ENCODE measurements at places on chromosomes 7 and 10. TPM values are rescaled to one million over a fixed set of nuclear protein-coding genes. Genes with fewer than 3 reads are reported as not detected.

Gene CYP51A1
- total RNA-seq = 255 TPM

Gene TLL2
- 0.34 TPM for total RNA-seq

Gene ITIH2
- total RNA-seq = not detected

Gene GIGYF1
- 29.0 TPM for total RNA-seq

Gene EFCAB10
- not detected for total RNA-seq

Gene PPP1R17
- not detected for total RNA-seq

Gene IFIT1B
- total RNA-seq = not detected

Gene MNX1
- 15.9 TPM for total RNA-seq

Gene INMT
- total RNA-seq = 6.4 TPM

Gene NHLRC2
- 33.0 TPM for total RNA-seq

Gene GPC2
- total RNA-seq = 5.7 TPM

Gene ZFAND4
- total RNA-seq = 19.0 TPM

Gene EBLN1
- not detected for total RNA-seq

Gene PDLIM1
- 342 TPM for total RNA-seq

DNA sequence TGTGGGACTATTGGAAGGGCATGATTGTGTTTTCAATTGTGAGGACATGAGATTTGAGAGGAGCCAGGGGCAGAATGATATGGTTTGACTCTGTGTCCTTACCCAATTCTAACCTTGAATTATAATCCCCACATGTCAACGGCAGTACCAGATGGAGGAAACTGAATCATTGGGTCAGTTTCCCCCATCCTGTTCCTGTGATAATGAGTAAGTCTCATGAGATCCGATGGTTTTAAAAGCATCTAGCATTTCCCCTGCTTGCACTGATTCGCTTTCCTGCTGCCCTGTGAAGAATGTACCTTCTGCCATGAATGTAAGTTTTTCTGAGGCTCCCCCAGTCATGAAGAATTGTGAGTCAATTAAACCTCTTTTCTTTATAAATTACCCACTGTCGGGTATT, 1367.1 kb downstream of the XPNPEP1 start:
- no peak for DNase-seq

DNA sequence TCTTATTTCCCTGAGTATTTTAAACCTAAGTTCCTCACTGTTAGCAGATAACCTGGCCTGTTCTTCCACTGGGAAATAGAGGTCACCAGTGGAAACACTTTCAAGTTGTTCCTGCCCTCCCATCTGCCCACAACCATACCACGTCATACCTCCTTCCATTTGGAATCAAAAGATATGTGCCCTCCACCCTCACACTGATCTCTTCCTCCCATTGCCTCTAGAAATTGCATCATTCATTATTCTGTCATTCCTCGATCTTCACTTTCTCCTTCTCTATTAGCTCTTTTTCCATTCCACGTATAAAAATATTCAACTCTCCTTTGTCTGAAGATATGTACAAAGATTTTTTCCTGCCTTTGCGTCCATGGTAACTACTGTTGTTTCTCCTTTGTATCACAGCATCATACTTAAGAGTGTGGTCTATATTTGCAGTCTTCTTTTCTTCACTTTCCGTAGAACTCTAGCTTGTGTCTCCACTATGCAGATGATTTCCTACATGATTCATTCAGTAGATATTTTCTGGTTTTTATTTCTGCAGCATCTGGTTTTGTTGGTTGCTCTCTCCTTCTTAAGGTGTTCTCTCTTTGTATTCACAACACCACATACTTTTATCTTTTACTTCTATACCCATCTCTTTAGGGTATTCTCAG, 312.3 kb downstream of the REEP3 start:
- DNase-seq = no peak

GRCh38 chr7:138784692-138785091, 13.1 kb upstream of the TMEM213 start:
- DNase-seq = no peak

DNA sequence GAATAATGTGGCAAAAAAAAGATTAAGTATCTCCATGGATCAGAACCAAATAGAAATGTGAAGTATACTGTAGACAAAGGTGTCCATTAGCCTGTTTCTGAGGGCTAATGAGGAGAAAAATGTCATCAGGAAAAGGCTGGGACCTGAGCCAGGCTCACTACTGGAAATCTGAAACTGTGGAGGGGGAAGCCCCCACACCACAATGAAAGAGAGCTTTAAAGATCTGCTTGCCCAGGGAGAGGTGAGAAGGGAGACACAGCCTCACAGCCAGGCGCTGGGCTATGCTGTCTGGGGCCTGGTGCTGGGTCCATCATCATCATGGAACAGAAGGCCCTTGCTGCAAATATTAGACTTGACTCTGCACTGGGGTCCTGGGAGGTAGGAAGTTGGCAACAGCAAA, 90.4 kb downstream of the OSBPL3 start:
- no peak for DNase-seq

- no peak for DNase-seq
Observed at GRCh38 chr10:122516734-122517133, 43.8 kb upstream of the DMBT1 start.

DNA sequence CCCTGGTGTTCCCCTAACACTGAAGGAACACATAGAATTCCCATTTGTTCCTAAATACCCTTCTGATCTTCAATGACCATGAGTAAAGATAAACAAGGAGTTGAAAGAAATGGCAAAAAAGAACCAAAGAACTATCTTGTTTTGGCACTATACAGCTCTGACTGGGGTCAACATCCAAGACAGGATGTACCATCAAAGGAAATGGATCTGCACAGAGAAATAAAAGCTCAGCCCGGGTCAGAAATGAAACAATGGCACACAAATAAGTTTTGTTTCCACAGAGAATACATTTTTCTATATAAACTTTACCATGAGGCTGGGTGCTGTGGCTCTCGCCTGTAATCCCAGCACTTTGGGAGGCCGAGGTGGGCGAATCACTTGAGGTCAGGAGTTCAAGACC, 18.0 kb upstream of the USP54 start:
- DNase-seq = no peak

DNA sequence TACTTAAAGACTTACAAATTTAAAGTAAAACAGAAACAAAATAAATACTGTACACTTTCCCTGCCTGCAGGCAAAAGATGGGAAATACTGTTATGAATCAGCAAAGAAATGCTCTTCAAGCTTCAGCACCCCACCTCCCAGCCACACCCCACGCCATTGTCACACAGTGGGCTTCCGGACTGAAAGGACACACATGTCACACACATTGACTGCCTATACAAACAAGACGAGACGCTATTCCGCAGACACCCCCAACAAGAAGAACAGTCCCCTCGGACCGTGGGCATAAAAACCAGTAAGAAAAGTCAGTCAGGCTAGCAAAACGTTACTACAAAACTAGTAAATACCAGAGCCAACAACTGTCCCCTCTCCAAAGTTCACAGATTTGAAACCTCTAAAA, 22.2 kb upstream of the PARP12 start:
- DNase-seq = no peak

- no peak for DNase-seq
Observed at GRCh38 chr7:40393660-40394059, 258.9 kb downstream of the SUGCT start.

DNA sequence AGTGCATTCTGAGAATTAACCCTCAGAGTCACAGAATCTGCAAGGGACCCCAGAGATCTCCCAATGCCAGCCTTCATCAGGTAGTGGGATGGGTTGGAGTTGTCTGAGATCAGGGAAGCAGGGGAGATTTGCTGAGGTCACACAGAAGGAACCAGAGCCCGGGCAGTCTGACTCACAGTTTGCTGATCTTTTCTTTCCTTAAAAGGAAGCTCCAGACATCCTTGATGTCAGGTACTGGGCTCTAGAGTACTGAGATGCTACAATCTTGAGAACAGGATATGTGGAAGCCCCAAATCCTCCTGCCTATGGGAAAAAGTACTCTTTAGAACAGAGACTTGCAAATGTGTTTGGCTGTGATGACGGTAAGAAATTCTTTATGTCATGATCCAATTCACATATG, 706 bp downstream of the TBATA start:
- DNase-seq = no peak

DNA sequence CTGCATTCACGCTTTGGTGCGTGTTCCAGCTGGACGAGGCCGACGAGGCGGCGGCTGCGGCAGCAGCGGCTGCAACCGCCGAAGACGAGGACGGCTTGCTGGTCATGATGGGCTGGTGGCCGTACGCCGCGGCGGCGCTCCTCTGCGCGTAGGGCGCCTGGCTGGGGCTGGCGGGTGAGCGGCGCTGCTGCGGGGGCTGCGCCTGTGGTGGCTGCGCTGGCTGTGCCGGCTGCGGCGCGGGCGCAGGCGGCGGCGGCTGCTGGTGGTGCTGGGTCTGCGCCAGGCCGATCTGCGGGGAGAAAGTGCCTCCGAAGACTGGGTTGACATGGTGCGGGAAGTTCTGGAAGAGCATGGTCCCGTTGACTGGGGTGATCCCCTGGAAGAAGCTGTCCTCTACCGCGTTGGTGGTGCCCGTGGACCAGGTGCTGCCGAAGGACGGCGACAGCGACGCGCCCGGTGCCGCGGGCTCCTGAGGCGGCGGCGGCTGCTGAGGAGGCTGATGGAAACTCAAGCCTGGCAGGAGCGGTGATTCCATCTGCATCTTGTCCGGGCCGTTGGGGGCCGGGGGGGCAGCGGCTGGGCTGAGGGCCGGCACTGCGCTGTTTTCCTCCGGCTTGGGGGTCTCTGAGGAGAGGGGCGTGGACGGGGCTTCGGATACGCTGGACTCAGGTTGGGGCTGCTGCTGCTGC, 51.1 kb downstream of the CPEB3 start:
- peak; percentile 67 for DNase-seq

DNA sequence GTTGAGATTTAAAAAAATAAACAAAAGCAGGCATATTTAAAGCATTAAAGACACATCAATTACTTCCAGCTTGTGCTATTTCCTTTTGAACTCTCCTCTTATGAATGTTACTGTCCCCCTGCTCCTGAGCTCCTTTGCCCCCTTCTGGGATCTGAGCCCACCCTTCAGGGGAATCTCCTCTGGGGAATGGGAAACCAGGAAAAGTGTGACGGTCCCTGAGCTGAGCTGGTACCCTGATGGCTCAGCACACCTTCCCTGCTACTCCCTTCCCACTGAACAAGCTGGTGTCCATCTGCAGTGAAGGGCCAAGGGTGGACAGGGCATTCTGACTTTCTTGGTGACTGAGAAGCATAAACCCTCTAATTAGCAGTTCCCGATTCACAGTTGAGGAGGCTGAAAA, 356.3 kb downstream of the PTEN start:
- no peak for DNase-seq

GRCh38 chr10:59362959-59363381, 621 bp upstream of the FAM13C start:
- peak; percentile 63 for DNase-seq

DNA sequence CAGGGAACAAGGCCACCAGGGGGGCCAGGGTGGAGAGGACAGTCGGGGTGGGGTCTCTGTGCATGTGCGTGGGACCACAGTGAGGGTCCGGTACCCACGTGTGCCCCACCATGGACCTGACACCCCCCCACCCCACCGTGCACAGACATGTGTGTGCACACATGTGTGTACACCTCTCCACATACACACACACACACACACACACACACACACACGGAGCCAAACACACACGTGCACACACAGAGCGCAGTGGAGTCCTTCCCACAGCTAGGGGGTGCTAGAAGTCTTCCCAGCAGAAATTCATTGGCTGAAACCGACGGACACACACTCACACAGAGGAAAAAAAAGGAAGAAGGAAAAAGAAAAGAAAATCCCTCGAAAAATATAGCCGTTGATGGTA, 42.8 kb upstream of the GNA12 start:
- peak; percentile 60 for DNase-seq

DNA sequence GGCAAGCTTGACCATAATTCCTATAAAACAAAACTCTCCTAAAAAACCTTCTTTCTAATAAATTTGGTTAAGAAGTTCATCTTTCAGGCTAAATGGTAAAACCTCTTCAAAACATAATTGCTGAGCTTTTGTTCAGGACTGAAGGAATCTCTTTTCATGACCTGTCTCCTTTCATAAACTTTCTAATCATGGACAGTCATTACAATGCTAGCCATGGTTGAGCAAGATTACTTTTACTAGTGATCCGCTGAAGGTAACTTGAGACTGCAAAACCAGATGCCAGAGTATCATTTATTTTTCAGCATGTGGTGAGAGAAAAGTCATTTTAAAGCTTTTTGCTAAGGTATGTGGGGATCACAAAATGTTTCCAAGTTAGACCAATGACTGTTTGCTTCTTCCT, 186.4 kb upstream of the RHOBTB1 start:
- no peak for DNase-seq

- DNase-seq = no peak
Observed at GRCh38 chr10:28685717-28686116, 8.4 kb downstream of the BAMBI start.

- DNase-seq = no peak
Observed at GRCh38 chr10:15348579-15348978, 22.5 kb downstream of the FAM171A1 start.

- no peak for DNase-seq
Observed at GRCh38 chr7:143185551-143185950, 2.3 kb downstream of the TAS2R39 start.

- no peak for DNase-seq
Observed at GRCh38 chr10:248307-248706, 113.1 kb downstream of the ZMYND11 start.

- peak; percentile 36 for DNase-seq
Observed at GRCh38 chr7:46603780-46604179, 682.7 kb upstream of the IGFBP3 start.

DNA sequence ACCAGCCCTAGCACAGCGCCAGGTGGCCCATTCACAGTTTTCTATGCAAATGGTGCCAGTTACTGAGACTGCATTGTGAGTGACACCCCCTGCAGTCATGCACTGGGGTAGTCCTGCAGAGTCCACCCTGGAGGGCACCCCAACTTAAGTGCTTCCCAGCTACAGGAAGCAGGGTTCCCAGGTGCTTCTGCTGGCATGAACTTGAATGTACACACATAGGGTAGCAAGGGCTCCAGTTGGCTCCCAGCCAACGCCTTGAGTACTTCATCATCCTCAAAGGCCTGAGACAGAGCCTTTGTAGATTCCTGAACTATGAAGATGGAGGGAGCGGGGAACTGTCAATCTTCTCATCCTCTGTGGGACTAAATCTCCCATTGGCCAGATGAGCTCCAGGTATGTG, 11.5 kb upstream of the NPFFR1 start:
- DNase-seq = no peak

GRCh38 chr10:86254526-86255174, 111.9 kb downstream of the GRID1 start:
- DNase-seq = no peak

GRCh38 chr7:134705716-134706115, 59.1 kb downstream of the BPGM start:
- no peak for DNase-seq

DNA sequence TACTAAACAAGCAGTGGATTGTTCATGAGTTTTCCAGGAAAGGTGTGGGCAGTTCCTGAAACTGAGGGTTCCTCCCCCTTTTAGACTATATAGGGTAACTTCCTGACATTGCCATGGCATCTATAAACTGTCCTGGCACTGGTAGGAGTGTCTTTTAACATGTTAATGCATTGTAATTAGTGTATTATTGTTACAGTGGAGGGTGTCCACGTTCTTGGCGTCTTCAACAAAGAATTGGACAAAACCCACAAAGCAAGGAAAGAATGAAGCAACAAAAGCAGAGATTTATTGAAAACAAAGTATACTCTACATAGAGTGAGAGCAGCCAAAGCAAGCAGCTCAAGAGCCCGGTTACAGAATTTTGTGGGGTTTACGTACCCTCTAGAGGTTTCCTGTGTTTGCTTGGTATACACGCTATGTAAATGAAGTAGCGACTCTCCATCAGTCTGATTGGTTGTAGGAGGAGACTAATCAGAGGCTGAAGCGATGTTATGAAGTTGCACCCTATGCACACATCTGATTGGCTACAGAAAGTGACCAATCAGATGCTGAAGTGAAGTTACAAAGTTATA, 175.2 kb downstream of the NSUN6 start:
- no peak for DNase-seq

- no peak for DNase-seq
Observed at GRCh38 chr7:104895522-104896236, 118.3 kb upstream of the KMT2E start.
